ENCODE measurements at places on chromosomes 3 and 15. TPM values are rescaled to one million over a fixed set of nuclear protein-coding genes. Genes with fewer than 3 reads are reported as not detected.

Gene RGMA
- 0.15 TPM for total RNA-seq

Gene CYP8B1
- total RNA-seq = not detected

Gene CYP11A1
- not detected for total RNA-seq

Gene DAZL
- total RNA-seq = not detected

Gene TBL1XR1
- 58.0 TPM for total RNA-seq

Gene ALDH1L1
- not detected for total RNA-seq

Gene CASR
- total RNA-seq = not detected

Data from glomerular endothelial cell (primary cell).